AG04450 (cell line): ENCODE measurements at places on chromosomes 6 and 20.

- DNase-seq = no peak
Observed at GRCh38 chr6:141077355-141078333, 1055.1 kb upstream of the GJE1 start.

GRCh38 chr6:38404900-38405556 is 234.7 kb downstream of the BTBD9 start:
- DNase-seq = no peak

DNA sequence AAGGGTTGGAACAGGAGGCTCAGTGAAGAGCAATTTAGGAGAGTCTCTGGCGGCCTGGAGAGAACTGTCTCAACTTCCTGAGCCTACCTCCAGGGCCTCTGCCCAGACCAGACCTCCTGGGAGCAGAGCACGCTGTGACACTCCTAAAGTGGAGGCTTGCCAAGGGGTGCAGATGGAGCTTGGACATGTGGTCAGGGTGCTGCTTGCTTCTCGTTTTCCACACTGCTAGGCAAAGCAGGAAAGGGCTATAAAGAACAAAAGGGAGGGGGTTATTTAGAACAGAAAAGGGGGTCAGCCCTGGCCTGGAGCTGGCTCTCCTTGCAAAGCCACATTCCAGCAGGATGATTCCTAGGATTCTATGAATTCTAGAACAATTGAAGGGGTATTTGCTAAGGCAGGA is 145.7 kb upstream of the GGTLC1 start:
- DNase-seq = no peak

- no peak for DNase-seq
Observed at GRCh38 chr6:88513920-88514319, 347.8 kb upstream of the CNR1 start.

DNA sequence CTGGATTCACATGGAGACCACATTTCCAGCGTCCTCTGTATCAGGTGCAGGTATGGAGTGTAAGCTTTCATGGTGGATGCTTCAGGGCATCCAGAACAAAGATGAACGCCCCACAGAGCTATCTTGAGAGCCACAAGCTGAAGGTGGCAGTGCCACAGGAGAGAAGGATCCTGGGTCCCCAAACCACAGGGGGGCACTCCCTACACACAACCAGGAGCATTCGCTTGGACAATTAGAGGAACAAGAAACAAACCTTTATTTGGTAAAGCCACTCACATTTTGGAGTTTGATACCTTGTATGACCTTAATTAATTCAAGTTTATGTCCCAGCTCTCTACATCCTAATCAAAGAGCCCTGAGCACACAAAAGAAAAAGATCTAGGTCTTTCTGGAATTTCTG is 406.3 kb downstream of the PREX1 start:
- no peak for DNase-seq

- no peak for DNase-seq
Observed at GRCh38 chr20:57595041-57596030, 24.9 kb downstream of the ZBP1 start.

DNA sequence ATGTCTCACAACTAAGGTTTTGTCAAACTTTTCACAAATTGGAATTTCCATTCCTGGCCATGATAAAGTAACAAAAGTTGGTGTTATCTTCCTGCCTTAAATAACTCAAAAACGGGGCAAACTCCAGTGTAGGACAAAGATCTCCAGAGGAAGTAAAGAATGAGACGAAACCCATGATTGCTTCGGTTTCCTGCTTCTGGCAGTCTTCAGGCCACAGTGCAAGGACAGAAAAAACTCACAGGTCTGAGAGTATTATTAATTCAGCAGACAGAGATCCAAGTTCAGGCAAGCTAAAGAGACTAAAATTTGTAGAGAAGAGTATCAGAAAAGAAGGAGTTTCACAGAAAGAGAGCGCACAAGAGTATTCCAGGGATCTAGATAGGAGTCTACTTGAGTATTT is 64.8 kb upstream of the RCAN2 start:
- DNase-seq = no peak

DNA sequence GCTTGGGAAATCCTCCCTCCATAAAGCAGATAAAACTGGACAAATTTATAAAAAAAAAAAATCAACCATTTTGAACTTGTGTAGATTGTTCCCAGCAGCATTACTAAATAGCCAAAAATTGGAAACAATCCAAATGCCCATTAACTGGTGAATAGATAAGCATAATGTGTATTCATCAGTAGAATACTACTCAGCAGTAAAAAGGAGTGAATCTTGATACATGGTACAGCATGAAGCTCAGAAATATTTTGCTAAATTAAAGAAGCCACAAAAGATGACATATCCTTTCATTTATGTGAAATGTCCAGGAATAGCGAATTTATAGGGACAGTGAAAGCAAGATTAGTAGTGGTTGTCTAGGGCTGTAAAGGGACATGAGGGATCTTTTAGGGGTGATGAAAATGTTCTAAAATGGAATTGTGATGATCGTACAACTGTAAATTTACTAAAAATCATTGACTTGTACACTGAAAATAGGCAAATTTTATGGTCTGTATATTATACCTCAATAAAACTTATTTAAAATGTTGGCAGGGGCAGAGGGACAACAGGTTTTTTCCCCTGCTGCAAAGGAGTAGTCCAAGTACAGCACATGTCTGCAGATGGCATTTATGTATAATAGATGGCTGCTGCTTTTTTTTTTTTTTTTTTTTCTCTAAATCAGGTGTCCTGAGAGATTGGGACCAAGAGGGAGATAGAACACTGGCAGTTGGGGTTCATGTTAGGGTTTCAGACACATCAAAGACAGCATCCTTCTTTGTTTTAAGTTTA is 59.5 kb downstream of the CBFA2T2 start:
- no peak for DNase-seq

DNA sequence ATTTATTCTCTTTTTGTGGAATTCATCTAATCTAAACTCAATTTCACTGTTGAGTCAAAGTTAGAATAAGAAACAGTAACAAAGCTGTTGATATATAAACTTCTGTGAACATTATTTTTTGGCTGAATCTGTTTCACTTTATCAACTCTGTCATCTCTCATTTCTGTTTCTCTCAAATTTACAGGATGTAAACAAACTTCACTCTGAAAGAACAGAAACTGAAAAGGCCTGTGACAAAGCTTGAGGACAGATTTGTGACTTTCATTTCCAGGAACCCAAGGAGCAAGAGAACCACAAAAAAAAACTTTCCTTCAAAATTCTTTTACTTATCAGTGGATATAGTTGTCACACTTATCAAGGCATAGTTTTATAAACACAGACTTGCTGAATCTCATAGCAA is 447.9 kb upstream of the OPRM1 start:
- DNase-seq = no peak
